NCI-H2107 (cell line): ENCODE measurements at places on chromosomes 1 and 21.

GRCh38 chr1:2416403-2416802 lies 4.0 kb upstream of the PEX10 start:
- DNase-seq = no peak

GRCh38 chr1:192243721-192244120 lies 73.1 kb upstream of the RGS21 start:
- DNase-seq = no peak

- no peak for DNase-seq
Observed at GRCh38 chr1:41015897-41016470, 5.5 kb downstream of the SLFNL1 start.

- DNase-seq = no peak
Observed at GRCh38 chr1:207251066-207251465, 70.4 kb upstream of the CD55 start.
